Breast epithelium (tissue), 4 donors: ENCODE measurements at places on chromosomes 1 and 21. TPM values are rescaled to one million over a fixed set of nuclear protein-coding genes. Genes with fewer than 3 reads are reported as not detected.

Gene NCSTN
- 76.0 TPM for total RNA-seq

GRCh38 chr1:25560788-25561187, 17.4 kb downstream of the LDLRAP1 start:
- H3K4me3 ChIP-seq = no peak overlapping the region
- DNase-seq = no peak
- no peaks in the 10 kb centered on the region for H3K36me3 ChIP-seq
- H3K4me1 ChIP-seq = no peaks in the 10 kb centered on the region

DNA sequence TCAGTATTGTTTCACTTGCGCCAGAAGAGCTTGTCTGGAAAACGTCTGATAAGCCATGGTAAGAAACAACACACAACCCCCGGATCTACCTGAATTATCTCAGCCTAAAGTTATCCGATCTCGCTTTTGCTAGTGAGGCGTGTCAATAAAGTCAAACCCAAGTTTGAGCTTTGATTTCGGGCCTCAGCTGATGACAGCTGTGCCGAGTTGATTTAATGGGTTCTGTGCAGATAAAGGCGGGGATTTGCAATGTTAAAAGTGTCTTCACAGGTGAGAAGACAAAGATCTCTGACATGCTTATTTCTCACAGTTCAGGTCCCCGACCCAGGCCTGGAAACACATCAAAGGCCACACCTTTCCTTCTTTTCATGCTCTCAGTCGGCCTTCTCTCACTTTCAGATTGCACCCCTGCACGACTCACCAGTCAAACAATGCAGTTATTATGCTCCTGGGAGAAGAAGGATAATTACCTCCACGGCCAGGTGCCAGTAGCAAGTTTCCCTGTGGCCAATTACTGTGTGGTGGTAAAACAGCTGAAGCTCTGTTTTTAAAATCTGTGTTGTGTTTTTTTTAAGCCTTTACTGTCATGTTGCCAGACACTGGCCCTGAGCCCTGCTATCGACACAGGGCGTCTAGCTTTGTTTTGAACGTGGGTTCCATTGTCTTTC, 245.3 kb upstream of the RUNX1 start:
- H3K36me3 ChIP-seq = no peaks in the 10 kb centered on the region
- peak overlapping the region; percentile 90 for H3K27ac ChIP-seq
- H3K4me3 ChIP-seq = peak overlapping the region; percentile 18
- no peaks in the 10 kb centered on the region for H3K4me1 ChIP-seq

Gene NBPF4
- not detected for total RNA-seq

Gene APOBEC4
- total RNA-seq = not detected

- peaks cover 6% of the 10 kb centered on the region for H3K4me1 ChIP-seq
- H3K36me3 ChIP-seq = no peaks in the 10 kb centered on the region
- peak overlapping the region; percentile 78 for H3K27ac ChIP-seq
- DNase-seq = peak; percentile 89
- H3K27me3 ChIP-seq = peaks cover 2% of the 10 kb centered on the region
Observed at GRCh38 chr1:975896-976683, 5.8 kb downstream of the PERM1 start.

DNA sequence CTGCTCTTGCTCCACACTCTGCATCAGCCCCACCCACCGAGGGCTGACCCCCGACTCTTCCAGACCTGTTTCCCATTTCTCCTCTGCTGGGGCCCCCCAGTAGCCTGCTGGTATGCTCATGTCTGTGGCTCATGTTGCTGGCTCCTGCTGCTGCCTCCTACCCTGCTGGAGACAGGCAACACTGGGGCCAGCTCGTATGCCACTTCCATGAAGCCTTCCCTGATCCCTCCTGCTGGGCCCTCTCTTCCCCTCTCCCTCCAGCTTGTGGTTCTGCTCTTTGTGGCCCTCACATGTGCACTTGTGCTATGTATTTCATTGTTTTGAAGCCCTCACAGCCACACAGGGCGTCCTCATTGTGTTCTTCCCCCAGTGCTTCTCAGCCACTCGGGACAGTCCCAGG, 40.5 kb downstream of the CNN3 start:
- no peak for DNase-seq
- H3K27me3 ChIP-seq = no peaks in the 10 kb centered on the region
- no peaks in the 10 kb centered on the region for H3K36me3 ChIP-seq
- H3K27ac ChIP-seq = no peak overlapping the region
- peaks cover 6% of the 10 kb centered on the region for H3K4me1 ChIP-seq
- H3K4me3 ChIP-seq = no peak overlapping the region
